ENCODE measurements at places on chromosomes 12 and 14.
A peak's percentile ranks its signal among the peaks of the same experiment; 100 is the strongest.

DNA sequence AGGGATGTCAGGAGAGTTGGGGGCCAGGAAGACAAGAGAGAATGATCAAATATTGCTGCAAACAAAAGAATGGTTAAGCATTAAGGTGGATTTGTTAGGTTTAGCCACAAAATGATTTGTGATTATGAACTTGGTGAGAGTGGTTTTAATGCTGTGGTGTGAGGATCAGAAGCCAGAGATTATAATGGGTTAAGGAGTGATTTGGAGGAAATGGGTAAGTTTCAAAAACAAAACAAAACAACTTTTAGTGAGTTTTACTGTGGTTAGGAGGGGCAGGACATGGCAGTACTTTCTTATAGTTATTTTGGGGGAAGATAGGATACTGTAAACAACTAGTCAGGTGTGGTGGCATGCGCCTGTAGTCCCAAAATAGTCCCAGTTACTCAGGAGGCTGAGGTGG, 24.0 kb downstream of the DIP2B start:
- no peak for DNase-seq

GRCh38 chr14:78985668-78986381, 815.7 kb downstream of the NRXN3 start:
- peak; percentile 20 for DNase-seq

DNA sequence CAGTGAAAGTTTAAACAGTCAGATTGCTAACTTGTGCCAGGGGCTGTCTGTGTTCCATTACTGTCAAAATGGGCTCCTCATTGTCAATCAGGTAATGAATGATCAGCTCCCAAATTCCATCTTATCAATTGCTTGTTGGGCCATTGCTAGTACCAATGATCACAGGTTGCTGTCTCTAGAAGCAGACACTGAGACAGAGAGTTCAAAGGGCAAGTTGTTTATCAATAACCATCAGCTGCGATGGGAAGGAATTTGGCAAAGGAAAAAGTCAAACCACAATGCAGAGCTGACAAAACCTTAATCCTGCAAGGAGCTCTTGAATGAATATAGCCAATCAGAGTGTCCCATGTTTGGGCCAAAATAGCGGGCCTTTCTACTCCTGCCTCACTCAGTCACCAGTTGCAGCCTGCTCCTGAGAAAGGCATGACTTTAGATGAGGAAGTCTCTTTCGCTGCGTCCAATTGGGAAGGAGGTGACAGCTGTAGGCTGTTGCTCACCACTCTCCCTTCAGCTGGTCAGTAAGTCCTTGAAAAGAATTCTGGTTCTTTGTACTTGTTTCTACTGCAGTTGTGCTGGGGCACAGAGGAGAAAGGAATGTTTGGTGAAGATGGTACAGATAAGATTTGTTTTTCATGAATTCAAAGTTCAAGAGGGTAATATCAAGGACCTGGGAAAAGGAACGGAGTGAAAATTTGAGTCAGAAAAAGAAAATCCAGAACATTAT, 179.2 kb upstream of the PDE3A start:
- DNase-seq = no peak

DNA sequence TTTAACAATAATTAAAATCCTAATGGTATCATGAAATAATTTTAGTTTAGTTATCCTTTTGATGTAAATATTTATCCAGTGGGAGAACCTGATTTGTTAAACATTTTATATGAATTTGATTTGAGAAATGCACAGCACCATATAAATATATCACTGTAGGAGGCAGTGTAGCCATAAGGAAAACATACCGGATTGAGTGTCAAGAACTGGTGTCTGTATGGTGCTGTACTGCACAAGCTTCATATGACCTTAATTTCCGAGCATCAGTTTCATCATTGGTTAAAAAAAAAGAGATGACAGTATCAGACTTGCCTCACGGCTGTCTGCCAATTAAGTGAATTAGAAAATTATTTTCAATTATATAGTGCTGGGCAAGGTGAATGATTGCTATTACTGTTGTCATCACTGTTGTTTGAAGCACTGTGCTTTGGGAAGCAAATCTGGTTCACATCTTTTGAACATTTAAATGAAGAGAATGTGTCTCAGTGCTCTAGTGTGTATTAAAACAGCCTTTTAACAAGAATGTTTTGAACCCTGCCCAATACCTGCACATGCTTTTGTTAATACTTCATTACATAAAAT, 72.1 kb downstream of the TMTC2 start:
- DNase-seq = no peak

GRCh38 chr12:48788854-48789775, at the start of gene ADCY6:
Gene ADCY6 (minus strand): TSS chr12:48789089. CDS start chr12:48783434, 5,655 bp downstream.
- DNase-seq = no peak

DNA sequence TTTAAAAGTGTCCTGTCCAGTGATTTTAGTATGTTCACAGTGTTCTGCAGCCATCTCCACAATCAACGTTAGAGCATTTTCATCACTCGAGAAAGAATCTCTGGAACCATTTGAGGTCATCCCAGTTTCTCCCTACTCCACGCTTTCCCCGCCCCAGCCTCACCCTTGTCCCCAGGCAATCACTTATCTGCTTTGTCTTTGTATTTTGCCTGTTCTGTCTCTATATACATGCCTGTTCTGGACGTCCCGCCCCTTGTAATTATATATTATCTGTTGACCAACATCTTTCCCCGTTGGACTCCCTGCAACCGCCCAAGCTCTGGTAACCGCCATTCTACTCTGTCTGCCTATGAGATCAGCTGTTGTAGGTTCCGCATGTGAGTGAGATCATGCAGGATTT, 21.5 kb upstream of the ASPG start:
- DNase-seq = no peak

All from urinary bladder (tissue), 4 donors.